ENCODE measurements at places on chromosomes 12 and 14.

DNA sequence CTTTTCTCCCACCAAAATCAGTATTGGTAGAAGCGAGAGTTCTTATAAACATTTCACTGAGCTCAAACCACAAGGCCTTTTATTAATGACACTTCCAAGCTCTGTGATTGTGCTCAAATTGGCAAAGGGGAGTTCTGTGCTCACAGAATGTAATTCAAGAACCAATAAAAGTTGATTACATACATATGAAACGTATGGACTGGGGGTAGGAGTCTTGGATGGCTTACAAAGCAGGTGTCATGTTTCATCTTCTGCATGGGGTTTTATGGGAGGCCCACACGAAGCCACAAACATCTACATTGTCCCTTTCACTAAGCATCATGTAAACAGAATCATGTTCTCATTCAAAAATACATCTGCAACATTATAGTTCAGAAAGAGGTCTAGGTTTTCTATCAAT lies 828.3 kb downstream of the VRK1 start:
- DNase-seq: no peak

GRCh38 chr12:65695113-65695865 lies 129.0 kb upstream of the HMGA2 start:
- no peak for DNase-seq

GRCh38 chr14:37810094-37810801 lies 214.8 kb downstream of the TTC6 start:
- DNase-seq: no peak

- DNase-seq: peak; percentile 88
Measured at GRCh38 chr14:93939304-93940229, 12.4 kb downstream of the FAM181A start.

- no peak for DNase-seq
Measured at GRCh38 chr12:53754633-53755264, 3.0 kb upstream of the CISTR start.

DNA sequence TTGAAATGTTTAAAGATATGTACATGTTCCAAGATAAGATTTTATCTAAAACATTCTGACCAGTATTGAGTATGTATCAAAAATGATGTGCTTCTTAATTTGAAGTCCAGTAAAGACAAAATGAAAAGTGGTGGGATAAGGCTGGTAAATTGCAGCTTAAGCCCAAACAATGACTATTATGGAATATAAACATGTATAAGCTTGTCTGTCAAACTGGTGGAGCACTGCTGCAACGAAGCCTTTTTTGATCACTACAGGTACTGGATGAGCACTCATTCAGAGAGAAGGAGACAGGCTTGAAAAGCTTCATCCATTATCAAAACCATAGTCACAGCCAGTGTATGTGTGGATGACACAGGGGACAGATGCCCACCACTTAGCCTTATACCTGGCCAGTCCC lies 138.4 kb downstream of the ATP23 start:
- no peak for DNase-seq

GRCh38 chr12:110585231-110585799 lies 2.2 kb upstream of the PPTC7 start:
- DNase-seq: no peak

DNA sequence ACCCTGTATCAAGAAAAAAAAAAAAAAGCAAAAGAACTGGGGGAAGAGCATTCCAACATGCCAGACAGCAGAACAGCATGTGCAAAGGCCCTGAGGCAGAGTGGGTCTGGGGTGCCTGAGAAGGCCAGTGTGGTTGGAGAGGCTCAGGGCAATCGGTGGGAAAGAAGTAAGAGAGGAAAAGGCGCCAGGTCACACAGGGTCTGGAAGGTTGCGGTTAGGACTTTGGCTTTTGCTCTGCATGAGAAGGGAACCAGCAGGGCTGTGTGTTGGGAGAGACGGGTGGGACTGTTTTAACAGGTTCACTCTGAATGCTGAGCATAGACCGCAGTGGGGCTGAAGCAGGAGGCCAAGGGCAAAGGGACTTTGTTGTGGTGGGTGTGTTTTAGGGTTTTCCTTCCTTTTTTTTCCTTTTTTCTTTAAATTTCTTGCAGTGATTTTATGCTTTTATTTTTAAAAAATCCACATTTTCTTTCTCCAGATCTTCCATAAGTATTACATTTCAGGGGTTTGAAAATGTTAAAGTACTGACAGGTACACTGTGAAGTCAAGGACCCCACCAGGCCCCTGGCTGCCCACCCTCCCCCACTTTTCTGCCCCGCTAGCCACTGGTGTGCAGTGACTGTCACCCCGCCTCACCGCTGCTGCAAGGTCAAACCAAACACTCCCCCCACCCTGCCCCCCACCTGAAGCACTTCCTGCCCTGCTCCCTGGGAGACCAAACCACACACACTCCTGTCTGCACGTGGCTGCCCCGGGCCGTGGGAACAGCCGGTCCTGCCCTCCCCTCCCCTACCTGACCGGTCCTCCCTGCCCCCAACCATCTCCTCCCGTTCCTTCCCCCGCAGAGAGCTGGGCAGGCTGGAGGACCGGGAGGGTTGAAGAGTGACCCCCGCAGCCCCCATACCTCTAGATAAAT lies 30.0 kb downstream of the DTX1 start:
- DNase-seq: peak; percentile 28

- no peak for DNase-seq
Measured at GRCh38 chr12:25427337-25428249, 125.5 kb downstream of the LMNTD1 start.

GRCh38 chr14:88166616-88167015 lies 156.5 kb downstream of the KCNK10 start:
- no peak for DNase-seq

GRCh38 chr12:42237853-42238239 lies 202 bp downstream of the YAF2 start:
- no peak for DNase-seq

DNA sequence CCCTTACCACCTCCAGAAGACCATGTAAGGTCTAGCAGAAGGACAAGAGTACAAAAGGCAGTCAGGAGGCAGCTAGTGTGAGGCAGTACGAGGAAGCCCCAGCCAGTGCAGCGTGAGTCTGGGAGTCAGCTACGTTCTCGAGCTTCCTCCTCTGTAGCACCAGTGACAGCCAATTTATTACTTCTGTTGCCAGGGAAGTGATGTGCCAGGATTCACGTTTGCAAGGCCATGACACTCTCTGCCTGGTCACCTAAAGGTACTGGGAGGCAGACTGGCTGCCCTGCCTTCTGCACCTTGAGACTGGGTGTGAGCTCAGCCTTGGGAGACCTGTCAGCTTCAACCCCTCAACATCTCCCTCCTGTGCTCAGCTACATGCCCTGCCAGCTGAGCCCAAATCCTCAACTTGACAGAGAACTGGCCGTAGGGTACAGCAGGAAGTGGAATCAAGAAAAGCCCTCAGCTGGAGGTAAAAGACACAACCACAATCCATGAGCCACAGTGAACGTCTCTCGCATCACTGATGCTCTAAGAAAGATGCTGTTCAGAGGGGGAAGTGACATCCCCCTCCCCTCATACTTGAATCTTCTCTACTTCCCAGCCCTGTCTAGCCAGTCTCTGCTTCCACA lies 182.5 kb upstream of the RGS6 start:
- DNase-seq: no peak

- no peak for DNase-seq
Measured at GRCh38 chr12:72491426-72491825, 219.3 kb downstream of the TRHDE start.

DNA sequence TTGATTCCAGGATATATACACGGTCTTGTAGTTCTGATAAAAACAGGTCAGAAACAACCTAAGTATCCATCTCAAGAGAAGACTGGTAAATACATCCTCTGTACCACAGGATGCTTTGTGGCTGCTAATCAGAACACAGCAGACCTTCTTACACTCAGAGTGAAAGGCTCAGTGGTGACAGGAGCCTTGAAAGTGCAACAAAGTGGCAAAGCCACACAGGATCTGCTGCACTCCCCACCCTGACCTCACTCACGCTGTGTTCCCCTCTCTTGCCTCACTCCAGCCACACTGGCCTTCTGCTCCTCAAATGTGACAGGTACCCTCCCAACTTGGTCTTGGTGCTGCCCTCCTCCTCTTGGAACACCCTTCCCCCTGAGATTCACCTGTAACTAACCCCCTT lies 98.1 kb upstream of the GRIP1 start:
- DNase-seq: peak; percentile 18

DNA sequence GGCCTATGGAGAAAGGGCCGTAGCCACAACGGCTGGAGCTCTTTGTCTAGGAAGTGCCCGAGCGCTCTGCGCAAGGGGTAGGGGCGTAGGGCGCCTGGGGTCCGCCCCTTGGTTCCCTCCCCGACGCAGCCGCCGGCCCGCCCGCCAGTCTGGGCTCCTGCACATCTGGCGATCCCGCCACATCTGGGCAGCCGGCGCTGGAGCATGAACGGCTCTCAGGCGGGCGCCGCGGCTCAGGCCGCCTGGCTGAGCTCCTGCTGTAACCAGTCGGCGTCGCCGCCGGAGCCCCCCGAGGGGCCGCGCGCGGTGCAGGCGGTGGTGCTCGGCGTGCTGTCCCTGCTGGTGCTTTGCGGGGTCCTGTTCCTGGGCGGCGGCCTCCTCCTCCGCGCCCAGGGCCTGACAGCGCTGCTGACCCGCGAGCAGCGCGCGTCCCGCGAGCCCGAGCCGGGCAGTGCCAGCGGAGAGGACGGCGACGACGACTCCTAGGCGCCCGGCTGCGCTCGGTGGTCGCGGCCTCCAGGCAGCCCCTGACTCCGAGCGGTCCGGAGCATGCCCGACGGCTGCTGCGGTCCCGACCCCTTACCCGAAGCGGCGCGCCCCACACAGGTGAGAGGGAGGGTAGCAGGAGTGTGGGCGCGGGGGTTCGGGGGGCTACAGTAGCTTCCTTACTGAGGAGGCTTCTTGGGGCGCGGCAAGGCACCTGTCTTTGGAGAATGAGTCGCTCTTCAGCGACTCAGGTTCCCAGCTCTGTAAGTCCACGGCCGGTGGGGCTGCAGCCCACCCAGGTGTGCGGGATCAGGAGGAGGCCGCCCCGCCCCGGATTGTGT lies at the start of gene SMIM41:
SMIM41 (plus strand) TSS at position 129 of the 827 bp plus-strand sequence; CDS start at position 205, 76 bp downstream.
- DNase-seq: no peak

- no peak for DNase-seq
Measured at GRCh38 chr14:104682107-104682593, 7.3 kb upstream of the INF2 start.

- DNase-seq: no peak
Measured at GRCh38 chr12:2227360-2227759, 174.6 kb downstream of the CACNA1C start.

DNA sequence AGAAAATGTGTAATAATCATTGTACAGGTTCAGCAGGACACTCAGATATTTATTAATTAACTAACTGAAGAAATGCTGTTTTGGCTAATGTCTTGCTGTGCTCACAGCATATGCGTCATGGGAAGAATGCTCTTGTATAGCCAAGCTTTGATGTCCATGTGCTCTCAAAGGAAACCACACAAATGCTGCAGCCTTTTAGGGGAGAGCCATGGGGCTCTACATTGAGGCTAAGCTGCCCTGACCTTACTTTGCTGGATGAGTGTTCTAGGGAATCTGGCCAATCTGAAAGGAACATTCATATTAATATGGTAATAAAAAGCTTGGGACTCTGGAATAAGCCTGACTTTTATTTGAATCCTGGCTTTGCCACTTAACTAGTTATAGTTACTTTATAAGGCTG lies 9.5 kb upstream of the CRADD start:
- no peak for DNase-seq

- DNase-seq: no peak
Measured at GRCh38 chr14:56949828-56950227, 139.5 kb upstream of the OTX2 start.

- no peak for DNase-seq
Measured at GRCh38 chr14:22233377-22233776, 355.6 kb downstream of the DAD1 start.

DNA sequence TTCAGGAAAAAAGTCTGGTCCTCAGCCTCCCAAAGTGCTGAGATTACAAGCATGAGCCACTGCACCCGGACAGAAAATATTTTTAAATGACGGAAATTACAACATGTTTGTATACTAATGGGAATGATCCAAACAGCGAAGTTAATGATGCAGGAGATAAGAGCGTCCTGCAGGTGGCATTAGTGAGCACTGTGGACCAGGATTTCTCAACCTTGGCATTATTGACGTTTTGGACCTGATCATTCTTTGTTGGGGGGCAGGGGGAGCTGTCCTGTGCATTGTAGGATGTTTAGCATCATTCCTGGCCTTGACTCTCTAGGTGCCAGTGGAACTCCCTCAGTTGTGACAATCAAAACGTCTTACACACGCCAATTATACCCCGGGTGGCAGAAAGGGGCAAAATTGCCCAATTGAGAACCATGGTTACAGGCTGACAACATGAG lies 34.1 kb downstream of the SCFD1 start:
- DNase-seq: peak; percentile 42

- DNase-seq: peak; percentile 36
Measured at GRCh38 chr12:117155278-117156060, 34.8 kb downstream of the FBXO21 start.

- no peak for DNase-seq
Measured at GRCh38 chr14:95155045-95155444, 2.3 kb downstream of the DICER1 start.

GRCh38 chr12:5510251-5510805 lies 78.4 kb downstream of the NTF3 start:
- DNase-seq: no peak

- no peak for DNase-seq
Measured at GRCh38 chr14:35766700-35767082, 42.4 kb downstream of the RALGAPA1 start.

DNA sequence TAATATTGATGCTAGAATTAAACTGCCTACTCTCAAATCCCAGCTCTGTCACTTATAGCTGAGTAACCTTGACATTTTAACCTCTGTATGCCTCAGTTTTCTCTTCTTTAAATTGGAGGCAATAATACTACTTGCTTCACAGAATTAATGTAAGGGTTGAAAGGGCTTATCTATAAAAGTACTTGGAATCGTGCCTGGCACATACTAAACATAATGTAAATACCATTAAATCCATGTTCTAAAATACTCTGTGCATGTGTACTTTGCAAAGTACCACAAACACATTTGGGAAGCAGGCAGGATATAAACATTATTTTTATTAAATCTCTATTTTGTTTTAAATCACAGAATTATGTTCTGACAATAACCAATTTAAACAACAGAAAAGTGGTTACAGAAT lies 41.9 kb downstream of the DYRK4 start:
- DNase-seq: no peak

- no peak for DNase-seq
Measured at GRCh38 chr12:95949477-95950206, 6.5 kb downstream of the AMDHD1 start.
